Hepatocyte (in vitro differentiated cells): ENCODE measurements at places on chromosomes 1 and 21. TPM values are rescaled to one million over a fixed set of nuclear protein-coding genes. Genes with fewer than 3 reads are reported as not detected.

DNA sequence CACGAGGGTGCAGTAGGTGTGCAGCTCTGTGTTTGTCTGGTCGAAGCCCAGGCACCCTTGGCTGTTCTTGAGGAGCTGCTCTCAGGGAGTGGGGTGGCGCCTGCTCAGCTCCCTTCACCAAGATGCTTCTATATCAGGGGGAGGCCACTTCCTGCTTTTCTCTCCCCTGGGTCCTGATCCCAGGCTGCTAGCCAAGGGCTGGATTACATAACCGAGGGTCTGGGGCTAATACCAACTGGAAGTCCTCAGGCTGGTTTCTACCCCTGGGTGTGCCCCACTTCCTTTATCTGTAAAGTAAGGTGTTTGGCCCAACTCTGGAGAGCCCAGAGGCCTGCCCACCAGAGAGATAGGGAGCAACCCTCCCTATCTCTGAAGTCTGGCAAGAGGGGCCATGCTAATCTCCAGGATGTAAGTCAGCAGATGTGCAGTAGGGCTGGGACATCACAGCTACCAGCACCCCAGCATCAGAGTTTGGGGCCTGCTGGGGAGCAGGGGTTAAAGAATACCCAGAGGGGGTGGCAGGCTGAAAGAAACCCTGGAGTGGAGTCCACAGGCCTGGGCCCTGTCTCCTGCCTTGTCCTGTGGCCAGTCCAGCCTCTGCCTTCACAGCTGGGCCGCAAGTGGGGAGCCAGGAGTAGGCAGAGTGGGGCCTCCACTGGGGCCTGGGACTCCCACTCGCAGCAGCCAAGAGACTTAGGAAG, 2.1 kb downstream of the SELENBP1 start:
- no peaks in the 10 kb centered on the region for H3K36me3 ChIP-seq
- no peak for DNase-seq
- no peaks in the 10 kb centered on the region for H3K27me3 ChIP-seq
- peak overlapping the region; percentile 15 for H3K27ac ChIP-seq

DNA sequence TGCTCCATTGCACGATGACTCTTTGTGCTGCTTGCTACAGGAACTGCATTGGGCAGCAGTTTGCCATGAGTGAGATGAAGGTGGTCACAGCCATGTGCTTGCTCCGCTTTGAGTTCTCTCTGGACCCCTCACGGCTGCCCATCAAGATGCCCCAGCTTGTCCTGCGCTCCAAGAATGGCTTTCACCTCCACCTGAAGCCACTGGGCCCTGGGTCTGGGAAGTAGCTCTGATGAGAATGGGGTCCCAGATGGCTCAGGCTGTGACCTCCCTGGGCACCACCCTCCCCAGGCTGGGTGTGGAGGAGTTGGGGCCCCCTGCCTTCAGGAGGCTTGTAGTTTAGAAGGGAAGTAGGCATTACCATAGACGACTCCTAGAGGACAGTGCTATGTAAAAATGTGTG, 19.7 kb downstream of the CYP4B1 start:
- no peaks in the 10 kb centered on the region for H3K4me1 ChIP-seq
- H3K27ac ChIP-seq = no peak overlapping the region
- no peak overlapping the region for H3K4me3 ChIP-seq
- H3K36me3 ChIP-seq = no peaks in the 10 kb centered on the region
- H3K27me3 ChIP-seq = no peaks in the 10 kb centered on the region
- DNase-seq = no peak

The MED8 gene
- total RNA-seq = 58.6 and 60.6 TPM in 2 replicates

DNA sequence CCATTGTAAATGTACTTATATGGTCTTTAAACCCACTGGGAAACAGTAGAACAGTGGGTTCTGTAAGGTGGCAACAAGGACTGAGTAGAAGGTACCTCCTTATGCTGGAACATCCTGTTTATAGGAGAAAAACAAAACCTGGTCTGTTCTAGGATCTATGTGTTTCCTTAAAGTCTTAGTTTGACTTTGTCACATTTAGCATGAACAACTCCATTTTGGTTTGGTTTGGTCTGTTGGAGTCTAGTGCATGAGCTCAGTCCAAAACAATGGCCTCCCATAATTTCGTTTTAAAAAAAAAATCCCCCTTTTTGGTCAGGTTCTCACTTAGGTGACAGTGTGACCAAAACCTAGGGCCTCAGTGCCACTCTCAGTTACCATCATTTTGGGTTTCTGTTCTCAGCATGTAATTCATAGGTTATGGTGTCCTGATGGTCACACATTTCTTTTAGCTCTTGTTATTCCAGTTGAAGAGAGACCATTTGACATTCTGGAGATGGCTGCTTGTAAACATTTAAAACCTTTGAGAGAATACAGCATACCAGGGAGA, 66.4 kb upstream of the IL12RB2 start:
- H3K4me1 ChIP-seq = no peaks in the 10 kb centered on the region
- no peak overlapping the region for H3K4me3 ChIP-seq
- no peak for DNase-seq
- no peaks in the 10 kb centered on the region for H3K36me3 ChIP-seq
- H3K27me3 ChIP-seq = no peaks in the 10 kb centered on the region

The IL12RB2 gene
- total RNA-seq = 0.47 TPM in 1 of 2 replicates, not detected in the other

GRCh38 chr1:187212377-187212776, 383.6 kb downstream of the PLA2G4A start:
- no peaks in the 10 kb centered on the region for H3K27me3 ChIP-seq
- no peak overlapping the region for H3K4me3 ChIP-seq
- no peaks in the 10 kb centered on the region for H3K4me1 ChIP-seq
- no peak for DNase-seq
- no peak overlapping the region for H3K27ac ChIP-seq

The SPRR2B gene
- total RNA-seq = not detected in 2 replicates

DNA sequence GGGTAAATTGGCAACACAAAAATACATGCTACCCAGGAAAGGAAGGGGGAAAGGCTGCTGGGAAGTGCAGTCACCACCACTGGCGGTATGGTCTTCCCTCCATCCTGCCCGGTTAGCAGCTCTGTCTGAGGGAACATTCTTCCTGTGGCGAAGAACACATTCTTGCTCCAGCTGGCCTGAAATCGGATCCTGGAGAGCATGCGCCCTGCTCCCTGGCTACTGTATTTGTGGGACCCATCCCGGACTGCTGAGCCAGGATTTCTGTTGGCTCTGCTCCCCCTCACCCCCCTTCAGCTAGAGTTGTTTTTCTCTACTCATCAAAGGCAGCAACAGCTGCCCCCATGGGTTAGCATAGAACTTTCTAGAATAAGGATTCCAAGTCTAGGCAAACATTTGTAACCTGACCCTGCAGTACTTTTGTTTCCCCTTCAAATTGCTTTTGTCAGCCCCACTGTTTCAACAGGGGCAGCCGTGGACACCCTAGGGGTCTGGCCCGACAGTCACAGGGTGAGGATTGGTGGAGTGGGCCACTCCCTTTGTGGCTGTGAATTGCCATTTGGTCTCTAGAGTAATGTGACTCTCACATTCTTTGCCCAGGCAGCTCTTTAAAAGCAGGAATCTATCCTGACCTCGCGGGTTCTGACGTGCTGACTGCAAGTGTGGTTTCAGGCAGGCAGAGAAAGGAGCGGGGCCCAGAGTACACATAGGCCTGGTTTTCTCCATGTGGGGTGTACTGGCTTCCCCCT, 157.7 kb downstream of the TOMM20 start:
- H3K36me3 ChIP-seq = no peaks in the 10 kb centered on the region
- no peak overlapping the region for H3K4me3 ChIP-seq
- H3K27ac ChIP-seq = peak overlapping the region; percentile 94

The FMO5 gene
- 43.9 and 48.6 TPM in 2 replicates for total RNA-seq
